PC-3 (cell line): ENCODE measurements at places on chromosomes 12 and 14.

GRCh38 chr14:61653507-61653906 is 41.8 kb upstream of the HIF1A start:
- DNase-seq, result peak; percentile 94
- peak overlapping the region; percentile 2; the same call in 1 of the 2 replicates for H3K4me3 ChIP-seq
- peak overlapping the region; percentile 67 for H3K27ac ChIP-seq
- H3K4me1 ChIP-seq, result peaks cover 50% of the 10 kb centered on the region
- H3K27me3 ChIP-seq, result no peaks in the 10 kb centered on the region
- no peaks in the 10 kb centered on the region for H3K36me3 ChIP-seq

DNA sequence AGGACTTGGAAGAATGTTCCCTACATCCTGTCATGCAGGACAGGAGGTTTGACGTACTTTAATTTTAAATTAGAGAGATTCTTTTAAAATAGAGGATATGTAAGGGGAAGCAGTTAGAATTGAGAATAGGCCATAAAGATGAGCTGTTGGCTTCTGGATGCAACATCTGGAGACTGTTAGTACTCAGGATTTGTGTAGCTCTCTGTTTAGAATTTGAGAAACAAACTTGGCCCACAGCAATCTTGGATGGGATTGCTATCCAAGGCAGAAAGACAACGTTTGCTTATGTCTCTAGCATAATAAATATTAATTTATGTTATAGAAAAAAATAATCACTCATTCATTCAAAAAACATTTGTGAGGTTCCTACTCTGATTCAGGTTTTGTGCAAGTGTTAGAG is 398.4 kb upstream of the NOVA1 start:
- no peaks in the 10 kb centered on the region for H3K4me1 ChIP-seq
- H3K27me3 ChIP-seq, result no peaks in the 10 kb centered on the region
- H3K4me3 ChIP-seq, result no peak overlapping the region
- no peak for DNase-seq
- H3K36me3 ChIP-seq, result no peaks in the 10 kb centered on the region
- no peak overlapping the region for H3K27ac ChIP-seq

DNA sequence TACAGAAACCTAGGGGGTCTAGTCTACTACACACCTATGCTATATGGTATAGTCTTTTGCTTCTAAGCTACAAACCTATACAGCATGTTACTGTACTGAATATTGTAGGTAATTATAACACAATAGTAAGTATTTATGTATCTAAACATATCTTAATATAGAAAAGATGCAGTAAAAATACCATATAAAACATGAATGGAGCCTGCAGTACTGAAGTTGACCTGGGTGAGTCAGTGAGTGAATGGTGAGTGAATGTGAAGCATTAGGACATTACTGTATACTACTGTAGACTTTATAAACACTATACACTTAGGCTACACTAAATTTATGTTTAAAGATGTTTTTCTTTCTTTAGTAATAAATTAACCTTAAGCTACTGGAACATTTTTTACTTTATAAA is 13.1 kb upstream of the ABCD2 start:
- H3K4me1 ChIP-seq, result no peaks in the 10 kb centered on the region
- no peak for DNase-seq

GRCh38 chr14:88130057-88130432 is 125.1 kb downstream of the GPR65 start:
- peak overlapping the region; percentile 64 for H3K27ac ChIP-seq
- H3K36me3 ChIP-seq, result no peaks in the 10 kb centered on the region
- H3K4me1 ChIP-seq, result peaks cover 23% of the 10 kb centered on the region
- no peak for DNase-seq
- H3K27me3 ChIP-seq, result no peaks in the 10 kb centered on the region

DNA sequence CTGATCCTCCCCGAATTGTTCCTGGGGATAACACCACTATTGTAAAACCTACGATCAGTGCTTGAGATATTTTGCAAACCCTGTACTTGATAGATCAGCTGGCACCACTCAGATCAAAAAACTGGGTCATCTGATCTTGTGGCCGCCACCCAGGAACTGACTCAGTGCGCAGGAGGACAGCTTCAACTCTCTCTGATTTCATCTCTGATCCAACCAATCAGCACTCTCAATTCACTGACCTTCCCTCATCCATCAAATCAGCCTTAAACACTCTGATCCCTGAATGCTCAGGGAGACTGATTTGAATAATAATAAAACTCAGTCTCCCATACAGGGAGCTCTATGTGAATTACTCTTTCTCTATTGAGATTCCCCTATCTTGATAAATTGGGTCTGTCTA is 4.2 kb upstream of the XPOT start:
- H3K4me3 ChIP-seq, result no peak overlapping the region
- no peak overlapping the region for H3K27ac ChIP-seq
- peaks cover 16% of the 10 kb centered on the region for H3K4me1 ChIP-seq
- H3K27me3 ChIP-seq, result no peaks in the 10 kb centered on the region

- H3K27ac ChIP-seq, result no peak overlapping the region
- H3K36me3 ChIP-seq, result no peaks in the 10 kb centered on the region
- H3K4me1 ChIP-seq, result no peaks in the 10 kb centered on the region
- H3K27me3 ChIP-seq, result no peaks in the 10 kb centered on the region
These were observed 981.0 kb downstream of the TMEM121 start for GRCh38 chr14:106507354-106507753.

DNA sequence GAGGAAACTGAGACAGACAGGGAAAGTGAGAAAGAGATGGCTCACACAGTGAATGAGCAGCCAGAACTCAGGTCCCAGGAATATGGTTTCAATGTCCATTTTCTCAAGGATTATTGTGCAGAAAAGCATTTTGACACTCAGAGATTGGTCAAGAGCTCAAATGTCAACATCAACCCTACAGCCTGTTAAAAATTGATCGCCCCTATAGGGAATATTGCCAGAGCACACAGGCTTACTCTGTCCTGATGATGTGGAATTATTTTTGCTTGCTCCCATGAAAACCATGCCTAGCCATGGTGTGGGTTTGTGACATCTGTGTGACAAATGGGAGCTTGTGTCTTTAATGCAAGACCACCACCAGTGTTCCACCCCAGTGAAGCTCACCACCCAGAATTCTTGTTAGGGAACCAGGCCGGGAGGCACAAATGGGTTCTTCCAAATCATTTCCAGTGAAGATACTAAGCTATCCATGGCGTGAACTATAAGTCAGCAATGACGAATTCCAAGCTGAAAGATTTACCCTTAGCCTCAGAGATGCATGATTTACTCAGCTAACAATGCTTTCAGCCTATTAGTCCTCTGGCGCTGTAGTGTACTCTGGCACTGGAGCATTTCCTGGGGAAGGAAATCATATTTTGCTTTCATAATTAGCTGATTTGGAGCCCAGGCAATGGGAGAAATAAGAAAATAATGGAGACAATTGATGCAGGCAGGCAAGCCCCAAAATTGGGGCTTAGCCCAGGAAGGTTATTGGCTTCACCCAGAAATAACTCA is 1188.2 kb upstream of the TMEM132C start:
- peak overlapping the region; percentile 53 for H3K27ac ChIP-seq
- no peak overlapping the region for H3K4me3 ChIP-seq
- H3K36me3 ChIP-seq, result no peaks in the 10 kb centered on the region
- DNase-seq, result peak; percentile 65

DNA sequence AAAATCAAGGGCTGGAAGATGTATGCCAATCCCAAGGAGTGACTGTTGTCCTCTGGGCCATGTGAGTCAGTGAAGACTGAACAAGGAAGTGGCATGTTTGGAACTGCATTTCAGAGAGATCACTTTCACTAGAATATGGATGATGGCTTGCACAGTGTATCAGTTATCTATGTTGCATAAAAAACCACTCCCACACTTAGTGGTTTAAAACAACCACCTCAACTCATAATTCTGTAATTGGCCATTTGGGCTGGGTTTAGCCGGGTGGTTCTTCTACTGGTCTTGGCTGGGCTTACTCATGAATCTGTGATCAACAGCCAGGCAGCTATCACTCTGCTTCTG is 15.4 kb downstream of the BDKRB1 start:
- no peak overlapping the region for H3K4me3 ChIP-seq
- H3K4me1 ChIP-seq, result peaks cover 24% of the 10 kb centered on the region
- H3K36me3 ChIP-seq, result no peaks in the 10 kb centered on the region
- H3K27me3 ChIP-seq, result no peaks in the 10 kb centered on the region
- no peak overlapping the region for H3K27ac ChIP-seq

GRCh38 chr12:56645201-56645716 is 525 bp downstream of the ATP5F1B start:
- H3K27me3 ChIP-seq, result no peaks in the 10 kb centered on the region
- H3K4me3 ChIP-seq, result peak overlapping the region; percentile 94
- no peak for DNase-seq
- H3K4me1 ChIP-seq, result peaks cover 23% of the 10 kb centered on the region
- H3K36me3 ChIP-seq, result peaks cover 38% of the 10 kb centered on the region
- peak overlapping the region; percentile 62 for H3K27ac ChIP-seq

GRCh38 chr12:50745861-50746260 is 18.0 kb upstream of the ATF1 start:
- no peak overlapping the region for H3K4me3 ChIP-seq
- H3K4me1 ChIP-seq, result no peaks in the 10 kb centered on the region
- DNase-seq, result no peak

GRCh38 chr12:86710109-86710508 is 453.9 kb upstream of the MGAT4C start:
- no peak overlapping the region for H3K27ac ChIP-seq
- no peak for DNase-seq
- 0 out of 2 replicates have a peak, but pooled peaks cover 2% of the 10 kb centered on the region for H3K36me3 ChIP-seq
- no peak overlapping the region for H3K4me3 ChIP-seq
- H3K27me3 ChIP-seq, result no peaks in the 10 kb centered on the region

GRCh38 chr12:26697217-26697616 is 135.8 kb downstream of the ITPR2 start:
- no peaks in the 10 kb centered on the region for H3K27me3 ChIP-seq
- H3K27ac ChIP-seq, result no peak overlapping the region
- H3K4me3 ChIP-seq, result no peak overlapping the region
- H3K4me1 ChIP-seq, result peaks cover 14% of the 10 kb centered on the region
- H3K36me3 ChIP-seq, result no peaks in the 10 kb centered on the region

GRCh38 chr12:131381716-131382430 is 329.0 kb upstream of the SFSWAP start:
- H3K4me1 ChIP-seq, result no peaks in the 10 kb centered on the region
- H3K27me3 ChIP-seq, result peaks cover 87% of the 10 kb centered on the region
- H3K36me3 ChIP-seq, result no peaks in the 10 kb centered on the region
- no peak overlapping the region for H3K4me3 ChIP-seq
- no peak overlapping the region for H3K27ac ChIP-seq

DNA sequence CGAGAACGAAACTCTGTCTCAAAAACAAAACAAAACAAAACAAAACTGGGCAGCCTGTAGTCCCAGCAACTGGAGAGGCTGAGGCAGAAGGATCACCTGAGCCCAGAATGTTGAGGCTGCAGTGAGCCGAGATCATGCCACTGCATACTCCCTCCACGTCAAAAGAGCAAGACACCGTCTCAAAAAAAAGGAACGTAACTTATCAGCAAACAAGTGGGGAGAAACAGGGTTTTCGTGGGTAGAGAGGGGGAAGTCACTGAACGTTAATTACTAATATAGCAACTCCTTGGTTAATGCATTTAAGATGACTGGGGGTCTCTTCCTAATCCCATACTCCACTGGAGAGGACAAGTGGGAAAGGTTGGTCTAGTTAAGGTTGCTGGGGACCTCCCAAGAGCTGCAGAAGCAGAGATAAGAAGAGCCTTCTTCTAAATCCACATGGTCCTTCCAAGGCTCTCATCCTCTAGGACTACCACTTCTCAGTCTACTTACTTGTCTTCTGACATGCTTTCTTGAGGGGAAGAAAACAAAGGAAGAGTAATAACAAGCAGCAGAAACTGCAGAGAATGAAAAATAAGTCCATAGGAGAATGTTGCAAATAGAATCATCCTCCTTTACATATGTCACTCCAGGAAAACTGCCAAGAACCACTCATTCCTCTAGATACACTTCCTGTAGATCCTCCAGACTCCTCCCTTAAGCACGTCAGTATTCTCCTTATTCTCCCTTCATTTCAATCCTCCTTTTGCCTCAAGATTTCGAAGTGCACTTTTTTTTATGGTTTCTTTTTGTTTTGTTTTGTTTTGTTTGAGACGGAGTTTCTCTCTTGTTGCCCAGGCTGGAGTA is 5.8 kb downstream of the NUMB start:
- H3K27ac ChIP-seq, result no peak overlapping the region
- no peaks in the 10 kb centered on the region for H3K36me3 ChIP-seq
- no peaks in the 10 kb centered on the region for H3K27me3 ChIP-seq
- H3K4me1 ChIP-seq, result peaks cover 29% of the 10 kb centered on the region
- no peak overlapping the region; the same call in 1 of the 2 replicates for H3K4me3 ChIP-seq

- H3K4me1 ChIP-seq, result peaks cover 22% of the 10 kb centered on the region
- H3K36me3 ChIP-seq, result no peaks in the 10 kb centered on the region
- DNase-seq, result no peak
- H3K27me3 ChIP-seq, result no peaks in the 10 kb centered on the region
- no peak overlapping the region for H3K4me3 ChIP-seq
These were observed 7.4 kb downstream of the PLEKHG6 start for GRCh38 chr12:6317693-6318439.

- peak overlapping the region; percentile 70 for H3K4me3 ChIP-seq
- H3K36me3 ChIP-seq, result no peaks in the 10 kb centered on the region
- peaks cover 21% of the 10 kb centered on the region for H3K27me3 ChIP-seq
- H3K4me1 ChIP-seq, result peaks cover 38% of the 10 kb centered on the region
- no peak overlapping the region for H3K27ac ChIP-seq
These were observed 1.4 kb upstream of the DNAJC22 start for GRCh38 chr12:49345051-49345824.

DNA sequence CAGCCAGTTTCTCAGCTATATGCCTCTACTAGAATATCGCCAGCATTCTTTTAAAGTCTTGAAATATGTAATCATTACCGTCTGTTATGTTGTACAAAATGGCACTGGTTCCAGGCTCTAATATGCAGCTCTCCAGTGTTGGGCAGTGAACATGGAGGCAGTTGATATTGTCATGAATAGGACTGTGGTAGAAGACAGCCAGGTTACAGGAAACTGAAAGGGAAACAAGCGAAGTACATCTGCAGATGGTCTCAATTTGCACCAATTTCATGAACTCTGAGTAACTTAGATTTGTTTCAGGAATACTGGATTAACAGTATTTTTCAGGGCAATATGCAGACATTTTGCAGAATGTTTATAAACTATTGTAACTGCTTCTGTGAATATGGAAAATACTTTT is 13.4 kb upstream of the KLHL42 start:
- no peak overlapping the region for H3K4me3 ChIP-seq
- no peak overlapping the region for H3K27ac ChIP-seq
- peaks cover 10% of the 10 kb centered on the region for H3K4me1 ChIP-seq
- no peak for DNase-seq
- no peaks in the 10 kb centered on the region for H3K27me3 ChIP-seq
